ENCODE measurements at places on chromosomes 7 and 10. TPM values are rescaled to one million over a fixed set of nuclear protein-coding genes. Genes with fewer than 3 reads are reported as not detected.

PPP1R3C gene
- 154 TPM for total RNA-seq

LRMDA gene
- not detected for total RNA-seq

DPY19L1 gene
- total RNA-seq, result 35.7 TPM

NPTX2 gene
- 121 TPM for total RNA-seq

WDR37 gene
- 13.6 TPM for total RNA-seq

VWC2 gene
- not detected for total RNA-seq

ZNF736 gene
- total RNA-seq, result 7.6 TPM

ZCCHC24 gene
- 14.1 TPM for total RNA-seq

HSPA12A gene
- 5.4 TPM for total RNA-seq

HOGA1 gene
- 1.1 TPM for total RNA-seq

MYH16 gene
- total RNA-seq, result not detected

DNA sequence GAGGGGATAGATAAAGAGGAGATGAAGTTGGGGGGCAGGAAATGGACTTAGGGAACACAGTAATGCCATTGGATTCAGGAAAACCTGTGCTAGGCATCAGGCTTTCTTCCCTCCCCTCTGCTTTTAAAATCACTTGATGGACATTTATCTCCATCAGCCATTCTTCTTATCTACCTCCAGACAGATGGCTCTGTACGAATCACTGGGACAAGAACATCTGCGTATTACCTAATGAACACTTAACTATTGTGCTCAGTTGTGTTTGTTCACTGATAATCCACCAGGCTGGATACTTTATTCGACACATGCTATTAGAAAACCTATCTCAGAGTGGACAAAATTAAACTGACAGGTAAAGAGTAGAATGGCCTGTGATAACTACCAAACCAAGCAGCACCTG lies 40.0 kb downstream of the TNKS2 start:
- DNase-seq, result no peak

- DNase-seq, result no peak
These were observed 295.3 kb upstream of the COBL start for GRCh38 chr7:51611937-51612336.

DNA sequence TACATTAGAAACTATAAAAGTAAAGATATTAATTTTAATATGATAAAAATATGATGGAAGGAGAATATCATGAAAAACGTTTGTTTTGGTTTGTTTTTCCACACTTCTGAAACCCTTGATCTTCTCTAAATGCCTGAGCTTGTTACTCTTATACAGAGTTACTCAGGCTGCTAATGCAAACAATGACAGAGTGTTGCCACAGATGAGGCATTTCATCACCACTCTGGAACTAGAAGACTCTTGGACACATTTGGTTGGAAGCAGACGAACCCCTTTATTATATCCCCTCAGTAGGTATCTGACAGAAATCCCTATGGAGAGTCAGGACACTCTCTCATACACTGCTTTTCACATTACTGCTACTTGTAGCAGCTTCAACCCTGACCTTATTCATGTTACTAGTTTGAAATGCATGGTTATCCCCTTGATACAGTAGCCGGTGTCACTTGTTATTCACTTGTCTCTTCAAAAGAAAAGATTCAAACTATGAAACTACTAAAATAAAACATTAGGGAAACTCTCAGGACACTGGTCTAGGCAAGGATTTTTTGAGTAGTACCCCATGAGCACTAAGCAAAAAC lies 66.9 kb downstream of the SEMA3C start:
- peak; percentile 24 for DNase-seq

DNA sequence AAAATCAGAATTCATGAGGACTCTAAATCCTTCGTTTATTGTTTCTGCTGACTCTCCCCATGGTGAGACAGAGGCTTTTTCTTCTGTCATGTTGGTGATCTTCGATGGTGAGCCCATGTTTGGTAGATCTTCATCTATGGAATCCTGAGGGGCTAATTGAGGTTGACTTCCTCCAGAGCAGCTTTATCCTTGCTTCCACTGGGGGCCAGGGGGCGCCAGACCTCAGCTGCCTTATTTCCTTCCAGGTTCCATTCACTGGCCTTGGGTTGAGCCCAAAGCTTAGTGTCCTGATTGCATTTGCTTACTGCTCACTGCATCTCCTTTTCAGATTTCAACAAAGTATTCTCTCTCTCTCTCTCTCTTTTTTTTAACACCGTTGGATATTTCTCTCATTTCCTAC lies 80.7 kb downstream of the GCC1 start:
- DNase-seq, result peak; percentile 33

DNA sequence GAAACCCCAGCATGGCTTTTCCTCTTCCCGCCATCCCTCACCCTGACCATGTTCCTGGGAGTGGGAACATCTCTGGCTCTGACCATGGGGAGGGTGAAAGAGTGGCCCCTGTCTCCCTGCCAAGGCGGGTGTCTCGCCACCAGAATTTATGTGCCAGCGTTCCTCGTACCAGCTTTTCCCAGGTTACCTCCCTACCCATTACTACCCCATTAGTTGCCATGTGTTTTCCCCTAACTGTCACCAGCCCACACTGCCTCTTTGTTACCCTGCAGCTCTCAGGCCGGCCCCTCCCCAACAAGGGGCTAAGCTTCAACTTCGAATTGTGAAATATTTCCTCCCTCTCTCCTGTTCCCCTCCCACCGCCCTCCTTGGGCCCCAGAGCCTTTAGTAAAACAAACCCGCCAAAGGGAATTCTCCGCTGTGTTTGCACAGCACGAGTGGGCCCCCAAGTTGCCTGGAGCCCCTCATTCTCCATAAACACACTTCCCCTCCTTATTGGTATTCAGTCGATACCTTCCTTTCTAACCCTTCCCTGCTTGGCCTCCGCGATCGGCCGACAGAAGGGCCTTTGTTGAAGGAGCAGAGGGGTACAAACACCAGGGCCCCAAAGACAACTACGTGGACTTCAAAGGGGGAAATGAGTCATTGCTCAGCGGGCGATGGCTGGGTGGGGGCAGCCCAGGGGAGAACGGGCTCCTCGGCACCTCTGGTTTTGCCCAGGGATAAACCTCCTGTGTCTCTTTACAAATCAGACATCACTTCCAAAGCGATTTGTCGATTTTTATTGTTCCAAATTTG lies 45.5 kb downstream of the SLIT1 start:
- DNase-seq, result no peak

GRCh38 chr7:152574892-152575548 lies 100.9 kb downstream of the XRCC2 start:
- DNase-seq, result no peak

GRCh38 chr10:26368463-26368862 lies 69.7 kb upstream of the APBB1IP start:
- no peak for DNase-seq

GRCh38 chr7:7304705-7305450 lies 122.5 kb downstream of the C1GALT1 start:
- no peak for DNase-seq

- DNase-seq, result no peak
These were observed 283.7 kb downstream of the MALRD1 start for GRCh38 chr10:19332304-19332703.

- DNase-seq, result peak; percentile 89
These were observed 105.5 kb downstream of the KCNMA1 start for GRCh38 chr10:77532068-77532467.

- DNase-seq, result no peak
These were observed 60.9 kb downstream of the GRB10 start for GRCh38 chr7:50721661-50722259.

GRCh38 chr7:12504149-12504548 lies 66.4 kb upstream of the SCIN start:
- no peak for DNase-seq

- DNase-seq, result no peak
These were observed 70.5 kb upstream of the LRRC17 start for GRCh38 chr7:102842284-102842683.

DNA sequence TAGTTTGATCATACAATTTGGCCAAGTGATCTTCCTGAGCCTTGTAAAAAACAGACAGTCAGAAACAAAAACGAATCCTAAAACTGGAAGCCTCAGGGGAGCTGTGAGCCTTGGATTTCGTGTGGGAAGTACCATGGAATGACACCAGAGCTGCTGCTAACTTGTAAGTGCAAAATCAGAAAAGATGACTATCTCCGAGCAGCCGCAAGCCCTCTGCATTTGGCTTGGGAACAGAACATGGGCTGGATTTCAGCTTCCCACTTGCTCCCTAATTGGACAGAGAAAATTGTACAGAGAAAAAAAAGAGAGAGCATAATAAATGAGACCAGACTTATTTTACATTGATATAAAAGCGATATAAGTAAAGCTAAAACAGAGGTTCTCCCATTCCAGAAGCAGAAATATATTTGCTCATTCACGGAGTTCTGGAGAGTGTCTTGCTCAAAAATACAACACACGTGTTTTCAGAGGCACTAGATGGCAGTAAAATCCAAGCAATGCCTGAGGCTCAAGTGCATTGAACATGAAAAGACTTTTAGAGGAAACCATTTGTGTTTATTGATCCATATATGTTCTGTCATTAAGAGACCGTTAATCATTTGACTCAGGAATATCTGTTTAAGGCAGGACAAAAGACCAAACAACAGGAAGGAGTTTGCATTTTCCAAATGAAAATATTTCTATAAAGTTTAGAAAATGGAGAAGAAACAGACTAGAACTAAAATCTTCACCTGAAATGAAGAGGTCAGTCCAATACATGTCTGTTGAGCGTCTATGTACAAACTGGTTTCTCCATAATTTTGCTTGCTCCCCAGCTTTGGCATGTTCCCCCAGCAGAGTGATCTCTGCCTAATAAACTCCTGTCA lies 78.3 kb upstream of the SLC26A5 start:
- DNase-seq, result peak; percentile 59

- no peak for DNase-seq
These were observed 4.6 kb downstream of the ST7 start for GRCh38 chr7:116957874-116958273.

DNA sequence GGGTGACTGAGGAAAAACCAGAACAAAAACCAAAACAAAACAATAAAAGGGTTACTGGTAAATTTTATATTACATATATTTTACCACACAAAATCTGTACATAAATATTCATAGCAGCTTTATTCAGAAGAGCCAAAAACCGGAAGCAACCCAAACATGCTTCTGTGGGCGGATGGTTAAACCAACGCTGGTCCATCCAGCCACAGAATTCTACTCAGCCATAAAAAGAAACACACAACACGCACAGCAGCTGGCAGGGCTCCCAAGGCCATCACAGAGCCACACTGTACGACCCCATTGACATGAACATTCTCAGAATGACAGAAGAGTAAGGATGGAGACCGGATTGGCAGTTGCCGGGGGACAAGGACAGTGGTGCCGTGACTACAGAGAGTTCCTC lies 83.6 kb downstream of the PROSER2 start:
- peak; percentile 79 for DNase-seq

DNA sequence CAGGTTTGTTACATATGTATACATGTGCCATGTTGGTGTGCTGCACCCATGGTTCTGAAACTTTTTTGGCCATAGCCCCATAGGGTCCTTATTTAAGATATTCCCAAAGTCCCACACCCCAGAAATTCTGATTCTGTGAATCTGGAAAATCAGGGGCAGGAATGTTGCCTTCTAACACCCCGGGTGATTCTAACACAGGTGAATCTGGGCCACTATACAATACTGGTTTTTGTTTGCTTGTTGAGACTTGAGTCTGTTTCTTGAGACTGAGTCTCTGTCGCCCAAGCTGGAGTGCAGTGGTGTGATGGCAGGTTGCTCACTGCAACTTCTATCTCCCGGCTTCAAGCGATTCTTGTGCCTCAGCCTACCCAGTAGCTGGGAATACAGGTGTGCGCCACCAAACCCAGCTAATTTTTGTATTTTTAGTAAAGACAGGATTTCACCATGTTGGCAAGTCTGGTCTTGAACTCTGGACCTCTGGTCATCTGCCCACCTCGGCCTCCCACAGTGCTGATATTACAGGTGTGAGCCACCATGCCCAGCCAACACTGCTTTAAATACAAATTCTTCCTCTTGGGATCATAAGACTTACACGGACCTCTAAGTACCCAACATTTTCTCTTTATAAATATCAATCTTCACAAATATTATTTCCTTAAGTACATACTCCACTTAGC lies 16.9 kb upstream of the PHYH start:
- no peak for DNase-seq

- no peak for DNase-seq
These were observed 52.9 kb upstream of the GNA12 start for GRCh38 chr7:2897023-2897422.

DNA sequence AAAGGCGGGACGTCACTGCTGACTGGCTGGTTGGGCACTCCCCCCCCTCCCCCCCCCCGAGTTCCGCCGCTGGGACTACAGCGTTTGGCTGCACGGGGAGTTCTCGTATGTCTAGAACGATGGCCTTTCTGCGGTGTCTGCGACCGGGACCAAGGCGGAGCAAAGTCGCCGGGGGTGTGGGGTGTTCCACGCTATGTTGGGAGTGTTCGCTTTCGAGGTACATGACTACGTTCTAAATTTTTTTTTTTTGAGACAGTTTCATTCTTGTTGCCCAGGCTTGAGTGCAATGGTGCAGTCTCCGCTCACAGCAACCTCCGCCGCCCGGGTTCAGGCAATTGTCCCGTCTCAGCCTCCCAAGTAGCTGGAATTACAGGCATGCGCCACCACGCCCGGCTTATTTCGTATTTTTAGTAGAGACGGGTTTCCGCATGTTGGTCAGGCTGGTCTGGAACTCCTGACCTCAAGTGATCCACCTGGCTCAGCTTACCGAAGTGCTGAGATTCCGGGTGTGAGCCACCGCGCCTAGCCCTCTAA lies 573 bp upstream of the IDI1 start:
- peak; percentile 76 for DNase-seq

DNA sequence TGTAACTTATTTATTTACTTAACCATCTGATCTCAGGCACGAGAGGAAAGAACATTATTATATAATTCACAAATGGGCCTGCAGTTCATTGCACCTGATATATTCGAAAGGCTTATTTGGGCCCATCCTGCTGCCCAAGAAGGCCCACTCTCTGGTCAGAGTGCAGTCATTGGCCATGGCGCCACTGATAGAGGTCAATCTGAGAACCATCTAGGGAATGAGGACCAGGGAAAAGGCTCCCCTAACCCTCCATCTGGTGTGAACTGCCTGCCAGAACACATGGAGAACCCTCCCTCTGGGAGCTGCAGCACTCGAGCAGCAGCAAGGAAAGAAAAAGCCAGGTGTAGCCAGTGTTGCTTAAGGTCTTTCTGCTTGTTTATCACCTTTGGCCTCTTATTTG lies 136.6 kb downstream of the REEP3 start:
- no peak for DNase-seq

- DNase-seq, result no peak
These were observed 13.4 kb downstream of the C10orf71 start for GRCh38 chr10:49312246-49312869.

DNA sequence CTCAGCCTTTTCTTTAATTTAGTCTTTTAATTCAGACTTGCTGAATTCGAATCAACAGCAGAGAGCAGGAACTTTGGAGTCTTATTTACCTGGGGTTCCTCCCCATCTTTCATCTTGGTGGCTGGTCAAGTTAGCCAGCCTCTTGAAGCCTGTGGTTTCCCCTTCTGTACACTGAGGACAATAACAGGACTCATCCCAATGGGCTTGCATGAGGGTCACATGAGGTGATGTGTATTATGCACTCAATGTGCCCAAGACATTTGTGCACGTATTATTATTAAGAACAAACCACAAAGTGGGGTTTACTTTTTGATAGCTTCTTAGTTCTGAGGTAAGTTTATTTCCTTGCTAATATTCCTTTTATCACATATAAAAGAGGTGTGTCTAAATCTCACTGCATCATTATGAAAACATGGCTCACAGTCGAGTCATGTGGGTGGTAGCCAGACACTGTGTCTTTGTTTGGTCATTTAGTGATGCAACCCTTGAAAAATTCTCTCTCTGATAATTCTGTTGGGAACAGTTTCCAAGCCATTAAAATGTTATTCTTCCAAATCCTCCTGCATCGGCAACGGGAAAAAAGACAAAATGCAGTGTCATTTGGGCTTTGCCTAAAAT lies 86.5 kb upstream of the GRB10 start:
- peak; percentile 75 for DNase-seq

Measured in myocyte (in vitro differentiated cells).